ENCODE measurements at places on chromosomes 3 and 15.

DNA sequence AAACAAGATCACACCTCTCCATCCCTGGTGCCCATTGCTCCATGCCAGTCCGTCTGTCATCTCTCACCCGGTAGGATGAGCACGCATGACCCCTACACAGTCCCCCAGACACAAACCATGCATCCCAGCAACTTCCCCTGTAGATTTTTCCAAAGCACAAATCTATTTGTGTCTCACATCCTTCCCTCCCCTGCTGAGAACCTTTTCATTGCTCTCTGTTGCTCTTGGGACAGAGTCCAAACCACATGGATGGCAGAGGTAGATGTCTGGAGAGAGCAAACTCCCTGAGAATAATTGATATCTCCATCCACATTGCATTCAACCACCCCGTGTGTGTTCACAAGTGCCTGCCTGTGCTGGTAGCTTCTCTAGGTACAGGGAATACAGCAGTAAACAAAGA lies 29.9 kb upstream of the LRTM1 start:
- DNase-seq = no peak

- no peak for DNase-seq
These were observed 31.9 kb downstream of the RAD18 start for GRCh38 chr3:8931342-8931741.

DNA sequence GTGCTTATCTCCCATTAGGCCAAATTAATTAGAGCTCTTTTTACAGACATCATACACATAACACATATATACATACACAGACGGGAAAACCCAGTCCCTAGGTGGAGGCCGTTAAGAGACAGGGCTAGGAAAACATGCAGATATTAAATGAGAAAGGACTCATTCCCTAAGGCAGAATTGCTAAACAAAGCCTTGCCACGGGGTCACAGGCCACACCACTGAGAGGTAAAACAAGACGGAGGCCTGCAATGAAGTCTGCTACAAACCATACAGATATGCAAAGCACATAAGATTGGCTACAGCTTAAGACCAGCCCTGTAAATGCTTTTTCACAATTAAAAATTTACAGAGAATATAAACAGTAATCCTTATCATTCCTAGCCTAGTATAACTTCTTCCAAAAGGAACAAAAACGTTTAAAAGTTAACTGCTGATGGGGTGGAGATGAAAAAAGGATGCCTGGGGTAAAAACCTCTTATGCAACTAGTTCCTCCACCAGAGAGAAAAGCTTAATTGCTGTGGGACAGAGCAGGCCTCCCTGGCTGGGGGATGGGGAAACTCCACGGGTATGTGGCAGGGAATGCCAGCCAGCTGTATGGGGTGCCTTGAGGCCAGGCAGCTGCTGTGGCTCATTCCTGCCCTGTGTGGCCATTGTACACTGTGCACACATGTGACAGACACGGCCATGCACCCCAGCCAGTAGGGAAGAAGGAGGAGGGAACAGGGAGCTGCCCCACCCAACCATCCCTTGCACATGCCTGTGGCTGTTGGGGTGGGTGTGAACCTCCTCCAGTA lies 481.4 kb upstream of the LMCD1 start:
- DNase-seq = no peak

DNA sequence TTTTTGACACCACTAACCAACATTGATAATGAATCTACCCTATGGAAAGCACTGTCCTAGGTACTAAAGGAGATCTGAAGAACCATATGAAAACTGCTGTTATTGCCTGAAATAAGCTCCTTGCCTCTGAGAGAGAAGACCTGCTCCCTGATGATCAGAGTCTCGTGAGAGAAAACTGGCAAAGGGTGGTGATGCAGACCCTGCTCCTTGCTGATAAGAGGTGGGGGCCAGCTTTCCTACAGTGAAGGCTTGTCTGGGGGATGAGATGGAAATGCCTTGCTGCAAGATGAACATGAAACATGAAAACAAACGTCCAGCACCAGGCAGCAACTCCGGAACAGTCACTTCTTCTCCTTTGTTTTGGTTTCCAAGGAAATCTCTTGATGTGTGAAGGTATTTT lies 31.9 kb downstream of the RASGRP1 start:
- DNase-seq = no peak

DNA sequence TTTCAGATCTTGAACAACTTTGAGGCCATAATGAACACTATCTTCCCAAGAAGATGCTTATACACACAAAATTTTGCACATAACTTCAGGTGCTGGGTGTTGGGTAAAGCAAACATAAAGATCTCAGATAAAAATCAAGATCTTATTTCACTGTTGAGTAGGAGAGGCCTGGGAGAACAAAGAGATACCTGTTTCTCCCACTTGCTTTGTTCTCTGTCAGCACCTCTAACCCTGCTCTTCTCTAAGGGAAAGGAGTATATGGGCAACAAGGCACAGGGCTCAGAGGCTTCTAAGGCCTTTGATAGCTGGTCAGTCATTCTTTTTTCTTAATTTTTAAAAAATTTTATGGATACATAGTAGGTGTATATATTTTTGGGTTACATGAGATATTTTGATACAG lies 3.6 kb upstream of the GK5 start:
- DNase-seq = no peak

- no peak for DNase-seq
These were observed 2.9 kb downstream of the LTK start for GRCh38 chr15:41510728-41511127.

DNA sequence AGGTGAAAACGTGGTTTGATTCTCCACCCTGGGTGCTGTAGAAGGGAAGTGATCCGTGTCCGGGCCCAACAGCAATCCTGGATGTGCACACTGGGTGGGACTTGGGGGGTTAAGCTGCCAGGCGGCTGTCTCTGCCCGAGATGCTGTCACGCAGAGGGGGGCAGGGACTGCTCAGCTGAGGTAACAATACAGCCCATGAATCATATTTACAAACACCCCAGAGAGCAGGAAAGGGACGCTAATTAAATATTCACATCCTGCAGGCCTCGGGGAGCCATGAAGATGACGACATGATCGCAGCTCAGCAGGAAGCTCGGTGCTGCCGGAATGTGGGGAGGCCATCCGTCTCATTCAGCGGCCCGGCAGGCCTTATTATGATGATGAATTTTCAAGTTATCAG lies 17.9 kb upstream of the CRABP1 start:
- DNase-seq = no peak
